ENCODE measurements at places on chromosomes 2 and 18.

GRCh38 chr2:67846370-67847070 is 216.3 kb downstream of the C1D start:
- DNase-seq, result peak; percentile 81

- peak; percentile 14 for DNase-seq
These were observed 34.7 kb downstream of the TRABD2A start for GRCh38 chr2:84846041-84846663.

GRCh38 chr2:215845839-215846586 is 167.3 kb downstream of the MREG start:
- no peak for DNase-seq

DNA sequence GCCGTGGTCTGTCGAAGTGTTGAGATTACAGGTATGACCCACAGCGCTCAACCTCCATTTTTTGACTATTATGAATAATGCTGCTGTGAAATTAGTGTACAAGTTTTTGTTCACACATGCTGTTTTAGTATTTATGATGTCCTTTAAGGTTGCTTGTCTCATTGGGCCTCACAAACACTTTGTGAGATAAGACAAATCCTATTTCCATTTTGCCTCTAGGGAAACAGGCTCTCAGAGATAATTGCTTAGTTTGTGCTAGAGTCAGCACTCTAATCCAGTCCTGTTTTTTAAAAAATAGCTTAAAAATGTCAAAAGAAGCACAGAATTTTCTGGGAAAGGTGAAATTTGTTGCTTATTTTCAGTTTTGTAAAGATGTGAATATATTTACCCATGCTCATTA is 43.3 kb upstream of the CUL3 start:
- no peak for DNase-seq

DNA sequence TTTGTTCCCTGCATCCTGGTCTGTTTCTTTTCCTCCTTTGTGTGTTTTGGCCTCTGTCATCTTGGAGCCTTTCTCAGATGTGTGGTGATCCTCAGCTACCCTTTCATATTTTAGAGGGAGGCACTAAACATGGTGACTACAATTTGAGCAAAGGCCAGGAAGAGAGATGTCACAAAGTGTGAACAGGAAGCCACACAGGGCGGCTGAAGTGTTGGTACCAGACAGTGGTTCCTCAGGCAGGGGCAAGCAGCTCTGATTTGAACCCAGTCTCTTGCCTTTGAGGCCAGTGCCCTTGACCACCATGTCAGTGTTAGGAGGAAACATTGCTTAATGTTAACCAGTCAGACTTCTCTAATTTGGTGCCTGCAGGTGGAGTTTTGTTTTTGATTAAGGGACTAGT is 9.2 kb downstream of the LRRFIP1 start:
- no peak for DNase-seq
